NCI-H1694 treated with DMSO at 0.1 percent for 48 hours (cell line): ENCODE measurements at places on chromosomes 2 and 18.

DNA sequence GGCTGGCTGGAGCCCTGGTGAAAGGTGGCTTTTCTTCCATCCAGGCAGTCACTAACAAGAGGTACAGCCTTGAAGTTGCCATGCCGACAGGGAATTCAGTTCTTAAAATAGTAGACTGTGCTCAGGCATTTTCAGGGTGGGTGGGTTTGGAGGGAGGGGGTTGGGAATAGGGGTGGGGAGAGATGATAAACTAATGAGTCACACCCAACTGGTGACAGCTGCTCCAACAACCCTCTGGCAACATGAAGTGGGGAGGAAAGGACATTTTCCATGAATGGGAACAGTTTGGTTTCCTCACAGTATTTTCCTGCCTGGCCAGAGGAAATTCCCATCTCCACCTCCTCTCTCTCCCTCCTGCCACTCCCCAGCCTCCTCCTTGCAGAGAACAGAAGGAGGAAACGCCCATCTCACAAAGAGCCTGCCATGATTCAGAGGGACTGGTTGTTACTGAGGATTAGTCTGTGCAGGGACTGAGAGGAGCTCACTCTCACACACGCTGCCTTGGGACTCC lies 113.0 kb upstream of the SLC1A4 start:
- peak; percentile 43 for DNase-seq

GRCh38 chr2:28709101-28709500 lies 42.5 kb upstream of the PPP1CB start:
- no peak for DNase-seq

DNA sequence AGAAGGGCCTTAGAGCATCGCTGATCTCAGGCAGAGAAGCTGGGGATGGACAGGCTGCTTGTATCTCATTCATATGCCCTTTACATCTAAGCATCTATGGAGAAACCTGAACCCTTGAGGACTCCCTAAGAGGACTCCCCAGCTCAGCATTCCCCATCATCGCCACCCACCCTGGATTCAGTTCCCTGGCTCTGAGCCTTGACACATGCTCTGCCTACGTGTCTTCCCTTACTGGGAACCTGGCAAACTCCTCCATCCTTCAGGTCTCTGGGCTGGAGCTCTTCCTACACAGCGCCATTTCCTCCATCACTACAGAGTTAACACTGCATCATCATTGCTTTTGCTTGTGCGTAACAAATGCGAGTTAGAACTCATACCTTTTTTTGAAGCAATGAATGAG lies 31.2 kb upstream of the OTOF start:
- no peak for DNase-seq

GRCh38 chr2:60335533-60336237 lies 217.8 kb downstream of the BCL11A start:
- no peak for DNase-seq

DNA sequence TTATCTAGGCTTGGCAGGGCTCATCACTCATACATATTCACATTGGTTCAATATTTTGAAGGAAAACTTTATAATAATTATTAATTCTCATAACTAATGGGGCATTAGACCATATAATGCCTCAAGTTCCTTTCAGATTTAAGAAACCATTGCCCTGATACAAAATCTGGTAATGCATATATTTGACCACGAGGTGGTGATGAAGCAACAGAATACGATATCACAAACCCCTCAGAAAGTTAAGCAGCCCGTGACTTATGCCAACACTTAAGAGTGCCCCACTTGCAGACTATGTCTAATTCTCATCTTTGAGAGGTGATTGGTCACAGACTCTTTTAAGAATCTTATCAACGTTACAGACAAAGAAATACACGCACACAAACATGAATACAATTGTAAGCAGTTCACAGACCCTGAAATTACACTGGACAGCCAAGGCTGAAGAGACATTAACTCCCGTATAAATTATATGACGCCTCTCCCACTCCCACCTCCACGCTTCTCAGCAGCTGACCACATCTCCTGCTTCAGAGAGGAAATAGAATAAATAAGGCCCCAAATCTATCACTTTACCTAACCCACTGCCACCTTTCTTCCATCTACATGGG lies 20.7 kb upstream of the DNAH6 start:
- peak; percentile 62 for DNase-seq

GRCh38 chr18:50675043-50675442 lies 115.2 kb downstream of the MAPK4 start:
- DNase-seq = no peak

DNA sequence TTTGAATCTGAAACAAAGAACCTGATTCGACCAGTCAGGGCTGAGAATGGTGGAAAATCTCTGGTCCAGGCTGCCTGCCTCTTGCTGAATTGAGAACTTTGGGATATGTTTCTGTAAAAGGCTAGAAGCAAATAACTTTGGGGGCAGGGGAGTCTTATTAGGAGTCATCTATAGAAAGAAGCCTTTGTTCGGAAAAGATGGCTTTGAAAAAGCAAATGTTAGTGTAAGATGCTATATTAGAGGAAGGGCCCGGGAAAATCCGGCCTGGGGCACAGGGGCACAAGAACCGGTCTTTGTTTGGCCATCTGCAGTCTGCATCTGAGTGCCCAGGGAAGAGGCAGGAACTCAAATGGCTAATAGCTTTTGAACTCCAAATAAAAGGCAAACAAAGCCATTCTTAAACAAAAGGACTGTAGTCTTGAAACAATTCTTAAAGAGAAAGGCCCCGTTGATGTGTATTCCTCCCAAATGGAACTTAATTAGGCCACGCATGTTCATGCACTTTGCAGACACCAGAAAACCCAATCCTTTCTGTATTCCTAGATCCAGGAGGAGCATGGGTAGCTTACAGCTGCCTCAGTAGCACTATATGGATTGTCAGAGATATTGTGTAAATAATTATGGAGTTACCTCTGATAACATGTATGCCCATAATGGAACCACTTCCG lies 180.0 kb upstream of the ARL4C start:
- no peak for DNase-seq

- no peak for DNase-seq
These were observed 17.3 kb upstream of the KLHL23 start for GRCh38 chr2:169716238-169716886.

- no peak for DNase-seq
These were observed 53.1 kb upstream of the ATP5MC3 start for GRCh38 chr2:175234650-175235049.

DNA sequence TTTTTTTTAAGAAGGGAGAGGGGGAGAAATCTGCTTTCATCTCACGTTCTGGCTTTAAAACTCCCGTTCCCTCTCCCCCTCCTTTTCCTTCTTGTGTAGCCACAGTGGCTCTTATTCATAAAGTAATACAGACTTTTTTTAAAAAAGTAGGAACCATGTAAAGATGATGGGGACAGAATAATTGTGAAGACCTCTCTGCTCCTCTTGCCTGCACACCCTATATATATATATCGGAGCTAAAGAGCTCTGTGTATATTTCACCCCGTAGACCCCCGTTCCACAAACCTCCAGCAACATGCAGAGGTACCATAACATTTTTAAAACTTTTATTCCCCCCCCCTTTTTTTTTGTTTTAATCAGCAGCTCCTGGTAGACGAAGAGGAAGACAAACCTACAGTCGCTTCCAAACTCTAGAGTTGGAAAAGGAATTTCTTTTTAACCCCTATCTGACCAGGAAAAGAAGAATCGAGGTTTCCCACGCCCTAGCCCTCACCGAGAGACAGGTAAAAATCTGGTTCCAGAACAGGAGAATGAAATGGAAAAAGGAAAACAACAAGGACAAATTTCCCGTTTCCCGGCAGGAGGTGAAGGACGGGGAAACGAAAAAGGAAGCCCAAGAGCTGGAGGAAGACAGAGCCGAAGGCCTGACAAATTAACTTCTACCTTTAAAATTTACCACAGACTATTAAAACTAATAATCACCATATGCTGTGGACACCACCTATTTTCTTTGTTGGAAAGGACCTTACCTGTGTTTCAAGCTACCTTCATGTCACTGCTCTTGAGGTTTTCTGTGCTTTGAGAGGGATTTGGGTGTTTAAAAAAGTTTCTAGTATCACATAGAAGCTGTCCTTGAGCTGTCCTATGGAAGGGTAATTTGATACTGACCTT lies 1.7 kb downstream of the HOXD8 start:
- DNase-seq = no peak

DNA sequence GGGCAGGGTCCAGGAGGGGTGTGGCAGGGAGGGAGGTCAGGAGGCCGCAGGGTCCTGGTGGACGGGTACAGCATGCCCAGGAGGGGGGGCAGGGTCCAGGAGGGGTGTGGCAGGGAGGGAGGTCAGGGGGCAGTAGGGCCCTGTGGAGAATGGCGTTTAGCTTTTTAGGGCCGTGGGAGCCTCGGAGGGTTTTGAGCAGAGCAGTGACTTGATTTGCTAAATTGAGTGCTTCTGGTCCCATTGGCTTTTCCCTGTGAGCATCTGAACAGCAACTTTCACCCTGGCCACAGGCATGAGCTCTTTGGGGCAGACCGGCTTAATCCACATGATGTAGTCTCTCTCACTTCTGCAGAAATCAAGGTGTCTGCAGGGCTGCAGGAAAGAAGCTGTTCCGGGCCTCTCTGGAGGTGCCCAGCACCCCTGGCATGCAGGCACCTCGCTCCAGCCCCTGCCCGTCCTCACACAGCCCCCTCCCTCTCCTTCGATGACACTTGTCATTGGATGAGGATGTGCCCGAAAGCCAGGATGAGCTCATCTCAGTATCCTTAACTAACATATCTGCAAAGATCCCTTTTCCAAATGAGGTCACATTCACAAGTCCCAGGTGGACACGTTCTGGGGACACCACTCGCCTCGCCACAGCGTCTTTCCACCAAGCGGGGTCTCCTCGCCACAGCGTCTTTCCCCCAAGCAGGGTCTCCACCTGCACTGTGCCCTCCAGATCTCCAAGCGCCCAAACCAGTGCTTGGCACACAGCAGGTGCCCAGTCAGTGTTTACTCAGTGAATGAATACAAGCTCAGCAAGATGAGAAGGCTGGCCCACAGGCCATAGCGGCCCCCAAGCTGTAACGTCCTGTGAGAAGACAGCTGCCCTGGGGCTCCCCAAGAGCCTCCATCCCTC lies 94.0 kb downstream of the NDUFA10 start:
- no peak for DNase-seq

GRCh38 chr18:63040788-63041410 lies 278.7 kb downstream of the BCL2 start:
- no peak for DNase-seq

DNA sequence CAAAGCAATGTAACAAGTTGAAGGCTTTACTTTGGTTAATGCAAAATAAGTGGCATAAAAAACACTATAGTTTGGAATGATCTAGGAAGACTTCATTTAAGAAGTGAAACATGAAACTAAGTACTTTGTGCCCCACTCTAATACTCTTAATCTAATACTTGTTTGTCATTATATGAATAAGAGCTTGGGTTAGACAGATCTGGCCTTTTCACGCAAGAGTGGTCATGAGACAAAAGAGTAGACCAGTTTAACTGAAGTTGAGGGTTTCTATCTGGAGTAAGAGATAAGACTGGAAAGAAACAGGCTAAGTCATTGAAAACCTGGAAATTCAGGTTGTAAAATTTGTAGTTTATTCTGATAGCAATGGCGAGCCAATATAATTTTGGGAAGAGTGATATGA lies 2.8 kb downstream of the SLC30A6 start:
- DNase-seq = no peak

GRCh38 chr2:8882094-8882493 lies 44.7 kb upstream of the KIDINS220 start:
- peak; percentile 66 for DNase-seq

GRCh38 chr2:140947236-140947635 lies 1183.6 kb downstream of the LRP1B start:
- DNase-seq = peak; percentile 72
